ENCODE measurements at places on chromosomes 7 and 10.
A peak's percentile ranks its signal among the peaks of the same experiment; 100 is the strongest.

GRCh38 chr7:94525923-94526322 is 16.3 kb downstream of the CASD1 start:
- no peak for DNase-seq

GRCh38 chr7:27842851-27843250 is 102.9 kb downstream of the TAX1BP1 start:
- no peak for DNase-seq

DNA sequence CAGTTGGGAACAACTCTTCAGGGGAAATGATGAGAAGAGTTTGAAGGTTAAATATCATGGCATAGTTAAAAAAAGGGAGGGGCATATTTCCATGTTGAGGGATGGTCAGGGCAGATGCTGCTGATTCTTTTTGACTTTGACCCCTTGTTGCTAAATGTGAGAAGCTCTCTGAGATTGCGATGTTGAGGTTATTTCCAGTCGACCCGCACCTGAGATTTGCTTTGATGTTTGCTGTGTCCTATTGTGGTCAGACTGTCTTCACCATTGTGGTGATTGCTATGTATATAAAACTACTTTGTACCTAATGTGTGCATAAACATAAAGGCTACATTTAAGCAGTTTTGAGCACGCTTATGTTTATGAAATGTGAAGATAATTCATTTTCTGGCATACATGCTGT is 90.9 kb downstream of the BBS9 start:
- no peak for DNase-seq

- no peak for DNase-seq
These were observed 1.9 kb downstream of the COL1A2 start for GRCh38 chr7:94396596-94396995.

DNA sequence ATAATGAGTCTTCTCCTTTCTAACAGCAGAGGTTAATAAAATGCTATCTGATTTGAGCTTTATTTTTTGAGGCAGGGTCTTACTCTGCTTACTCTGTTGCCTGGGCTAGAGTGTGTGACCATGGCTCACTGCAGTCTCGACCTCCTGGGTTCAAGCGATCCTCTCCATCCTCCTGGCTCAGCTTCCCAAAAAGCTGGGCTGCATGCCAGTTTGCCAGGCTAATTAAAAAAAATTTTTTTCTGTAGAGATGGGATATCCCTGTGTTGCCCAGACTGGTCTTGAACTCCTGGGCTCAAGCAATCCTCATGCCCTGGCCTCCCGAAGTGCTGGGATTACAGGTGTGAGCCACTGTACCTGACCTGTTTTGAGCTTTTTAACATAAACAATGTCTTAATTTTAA is 56.7 kb downstream of the SCD start:
- DNase-seq, result no peak

GRCh38 chr7:55504967-55505658 is 67.2 kb downstream of the VOPP1 start:
- peak; percentile 7 for DNase-seq

Measured in kidney tubule cell (primary cell).